ENCODE measurements at places on chromosomes 11 and 22.

- DNase-seq = no peak
Observed at GRCh38 chr11:67670316-67671210, 3.9 kb downstream of the ALDH3B2 start.

- DNase-seq = no peak
Observed at GRCh38 chr11:27806122-27806521, 105.9 kb upstream of the BDNF start.

DNA sequence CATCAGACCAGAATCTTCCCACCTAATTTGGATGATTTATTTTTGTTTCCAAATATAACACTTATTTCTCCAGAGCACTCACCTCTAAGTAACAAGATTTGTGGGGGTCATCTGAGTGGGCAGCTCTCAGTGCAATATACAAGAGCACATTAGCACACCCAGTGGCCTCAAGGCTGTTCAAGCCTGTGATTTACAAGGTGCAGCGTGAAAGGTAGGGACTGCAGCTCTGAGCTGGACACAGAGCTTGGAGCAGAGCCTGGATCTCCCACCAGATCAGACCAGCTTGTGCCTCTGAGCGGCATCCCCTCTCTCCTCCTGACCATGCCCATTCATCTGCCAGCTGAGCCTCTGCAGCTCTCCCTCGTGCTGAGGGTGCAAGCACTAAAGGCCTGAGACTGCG is 323.3 kb upstream of the ZC3H12C start:
- no peak for DNase-seq

- peak; percentile 63 for DNase-seq
Observed at GRCh38 chr11:124746621-124747243, 5.3 kb downstream of the VSIG2 start.

DNA sequence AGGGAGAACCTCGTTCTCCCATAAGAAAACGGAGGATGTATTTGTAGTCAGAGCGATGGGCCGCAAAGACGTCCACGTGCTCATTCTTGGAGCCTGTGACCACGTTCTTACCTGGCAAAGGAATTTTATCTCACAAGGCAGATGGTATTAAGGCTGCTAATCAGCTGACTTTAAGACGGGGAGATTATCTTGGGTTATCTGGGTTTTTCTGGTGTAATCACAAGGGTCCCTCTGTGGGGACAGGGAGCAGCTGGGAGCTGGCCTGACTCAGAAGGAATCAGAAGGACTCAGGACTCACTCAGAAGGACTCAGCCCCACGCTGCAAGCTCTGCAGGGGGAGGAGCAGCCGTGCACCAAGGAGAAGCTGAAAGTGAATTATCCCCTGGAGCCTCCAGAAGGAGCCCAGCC is 7.5 kb upstream of the SIGIRR start:
- DNase-seq = peak; percentile 35

- DNase-seq = no peak
Observed at GRCh38 chr22:28398981-28399380, 280.7 kb downstream of the TTC28 start.

- DNase-seq = no peak
Observed at GRCh38 chr22:40444178-40444831, 73.9 kb downstream of the SGSM3 start.

GRCh38 chr11:120527111-120527761 is 15.7 kb downstream of the GRIK4 start:
- no peak for DNase-seq

DNA sequence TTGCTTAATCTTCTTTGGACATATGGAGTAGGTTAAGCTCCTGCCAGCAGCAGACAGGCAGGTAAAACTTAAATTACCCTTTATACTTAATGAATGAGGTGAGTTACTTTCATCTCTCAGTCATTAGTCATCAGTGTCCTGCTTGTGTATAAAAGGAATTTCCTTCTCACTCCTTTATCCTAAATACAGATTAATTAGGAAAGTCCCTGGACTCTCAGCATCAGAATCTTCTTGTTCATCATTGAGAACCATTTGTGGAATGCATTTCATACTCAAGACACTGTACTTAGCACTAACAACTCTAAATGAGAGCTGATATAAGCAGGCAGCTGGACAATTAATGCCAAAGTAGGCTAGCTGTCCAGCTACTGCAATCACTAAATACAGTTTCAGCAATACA is 630.4 kb downstream of the METTL15 start:
- DNase-seq = no peak

- no peak for DNase-seq
Observed at GRCh38 chr11:25961539-25961938, 370.4 kb upstream of the ANO3 start.

GRCh38 chr22:26784772-26785171 is 127.4 kb downstream of the MIAT start:
- DNase-seq = no peak

DNA sequence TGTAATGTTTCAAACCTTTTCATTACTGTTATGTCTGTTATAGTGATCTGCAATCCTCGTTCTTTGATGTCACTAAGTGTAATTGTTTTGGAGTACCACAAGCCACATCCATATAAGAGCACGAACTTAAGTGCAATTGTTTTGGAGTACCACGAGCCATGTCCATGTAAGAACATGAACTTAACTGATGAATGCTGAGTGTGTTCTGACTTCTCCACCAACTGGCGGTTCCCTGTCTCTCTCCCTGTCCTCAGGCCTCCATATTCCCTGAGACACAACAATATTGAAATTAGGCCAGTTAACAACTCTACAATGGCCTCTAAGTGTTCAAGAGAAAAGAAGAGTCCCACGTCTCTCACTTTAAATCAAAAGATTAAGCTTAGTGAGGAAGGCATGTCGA is 23.5 kb downstream of the TESMIN start:
- DNase-seq = no peak

GRCh38 chr22:25972397-25972796 is 196.9 kb upstream of the SEZ6L start:
- DNase-seq = no peak

DNA sequence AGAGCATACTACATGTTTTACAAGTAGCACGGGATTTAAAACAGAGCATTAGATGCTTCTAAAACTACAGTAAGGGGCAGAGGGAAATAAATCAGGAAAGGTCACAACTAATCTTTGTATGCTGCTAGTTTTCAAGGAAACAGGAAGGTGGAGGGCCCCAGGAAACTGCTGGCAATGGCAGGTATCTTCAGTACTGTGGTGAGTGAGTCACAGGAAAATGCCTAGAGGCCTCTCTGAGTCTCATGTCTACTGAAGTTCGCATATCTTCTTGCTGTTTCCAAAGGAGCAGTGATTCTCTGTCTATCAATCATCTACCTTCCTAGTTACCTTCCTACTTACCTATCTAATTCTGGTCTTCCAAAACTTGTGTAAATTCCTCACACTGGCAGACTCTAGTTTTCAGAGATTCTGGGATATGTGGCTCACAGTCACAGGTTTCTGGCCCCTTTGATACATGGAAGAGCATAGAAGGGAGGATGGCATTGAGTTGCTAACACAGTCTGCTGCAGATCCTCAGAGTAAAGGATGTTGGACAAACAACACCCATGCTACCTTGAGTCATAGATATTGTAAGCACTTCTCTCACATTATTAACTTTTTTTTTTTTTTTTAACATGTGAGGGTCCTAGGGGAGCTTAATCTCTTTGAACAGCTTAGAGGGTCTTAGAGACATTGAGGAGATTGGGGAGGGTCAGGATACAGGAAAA is 58.8 kb upstream of the SYN3 start:
- no peak for DNase-seq

- no peak for DNase-seq
Observed at GRCh38 chr22:39238966-39239505, 5.7 kb downstream of the PDGFB start.

Measured in D721Med (cell line).